ENCODE measurements at places on chromosomes 11 and 22.

GRCh38 chr22:30460147-30460546, 11.7 kb downstream of the SEC14L3 start:
- no peak for DNase-seq

DNA sequence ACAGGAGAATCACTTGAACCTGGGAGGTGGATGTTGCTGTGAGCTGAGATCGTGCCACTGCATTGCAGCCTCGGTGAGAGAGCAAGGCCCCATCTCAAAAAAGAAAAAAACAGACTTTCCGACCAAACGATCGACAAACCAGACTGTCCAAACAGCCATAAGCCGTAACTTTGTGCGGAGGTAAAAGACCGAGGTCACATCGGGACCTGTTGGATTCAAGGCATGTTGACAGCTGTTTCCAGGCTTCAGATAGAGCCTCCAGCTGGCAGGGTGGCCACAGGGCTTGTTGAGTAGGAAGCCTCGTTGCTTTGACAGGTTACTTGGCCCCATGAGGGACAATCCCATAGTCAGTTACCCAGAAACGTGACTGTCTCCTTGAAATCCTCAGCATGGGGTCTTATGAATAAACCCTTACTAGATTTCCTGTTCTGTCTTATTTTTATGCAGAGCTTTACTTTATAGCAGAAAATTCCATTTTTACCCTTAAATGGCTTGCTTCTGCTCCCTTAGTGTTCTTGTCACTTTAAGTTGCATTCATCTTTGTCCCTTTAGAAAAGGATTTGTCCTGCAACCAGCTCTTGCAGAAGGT, 22.3 kb downstream of the PPARA start:
- no peak for DNase-seq

DNA sequence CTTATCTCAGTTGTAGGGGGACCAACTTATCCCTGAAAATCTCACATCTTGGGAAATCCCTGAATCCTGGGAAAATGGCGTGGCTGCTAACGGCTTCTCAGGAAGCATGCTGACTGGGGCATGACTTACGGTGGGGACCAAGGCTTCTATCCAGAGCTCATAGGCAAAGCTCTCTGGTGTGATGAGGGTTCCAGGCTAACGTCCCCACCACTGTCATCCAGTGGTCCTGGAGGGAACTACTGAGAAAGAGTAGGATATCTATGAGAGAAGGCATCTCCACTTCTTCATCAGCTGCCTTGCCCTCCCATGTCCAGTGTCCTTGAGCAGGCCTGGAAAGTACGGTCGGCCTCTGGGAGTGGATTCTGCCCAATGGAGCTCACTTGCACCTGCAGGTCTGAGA, 210.4 kb upstream of the B3GAT1 start:
- no peak for DNase-seq

DNA sequence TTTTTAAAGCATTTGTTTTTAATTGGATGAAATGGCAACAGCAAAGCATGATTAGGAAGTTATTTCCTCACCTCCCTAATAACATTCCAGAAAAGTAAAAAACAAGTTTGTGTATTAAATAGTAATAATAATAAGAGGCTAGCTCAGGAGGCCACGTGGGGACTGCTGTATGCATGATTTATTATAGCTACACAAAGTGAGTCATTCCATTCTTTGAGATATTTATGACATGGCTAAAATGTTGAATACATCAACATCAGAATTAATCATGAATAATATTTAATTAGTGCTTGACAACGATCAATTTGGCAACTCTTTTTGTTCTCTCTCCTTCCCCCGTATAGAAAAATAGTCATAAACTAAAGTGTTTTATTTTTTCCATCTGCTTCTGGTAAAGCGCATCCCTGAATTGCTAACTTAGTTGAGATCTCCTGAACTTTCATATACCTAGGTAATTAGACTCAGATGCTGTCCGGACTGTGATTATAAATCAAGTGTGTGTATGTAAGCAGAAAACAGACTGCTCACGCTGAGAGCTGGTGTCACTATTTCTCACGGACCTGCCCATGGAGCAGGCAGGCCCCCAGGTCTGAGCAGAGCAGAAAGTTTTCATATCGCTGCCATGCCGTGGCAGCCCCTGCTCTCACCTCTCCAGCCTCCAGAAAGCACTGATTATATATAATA, 125.7 kb downstream of the WT1 start:
- no peak for DNase-seq

DNA sequence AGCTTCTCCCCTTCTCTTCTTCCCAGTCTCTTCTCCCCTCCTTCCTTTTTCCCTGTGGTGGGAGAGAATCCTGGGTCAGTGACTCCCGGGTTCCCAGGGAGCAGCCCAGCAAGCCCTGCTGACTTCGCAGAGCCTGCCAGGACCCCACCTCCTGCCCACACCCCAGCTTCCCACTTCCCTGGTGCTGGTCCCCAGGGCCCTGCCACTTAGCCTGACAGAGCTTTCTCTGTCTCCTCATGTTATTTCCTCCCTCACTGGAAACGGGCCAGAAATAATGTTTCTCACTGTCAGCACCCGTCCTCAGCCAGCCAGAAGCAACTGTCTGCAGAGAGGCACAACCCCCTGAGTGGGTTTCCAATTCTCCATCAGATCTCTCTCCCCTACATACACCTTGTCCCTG, 27.1 kb downstream of the C11orf96 start:
- no peak for DNase-seq

DNA sequence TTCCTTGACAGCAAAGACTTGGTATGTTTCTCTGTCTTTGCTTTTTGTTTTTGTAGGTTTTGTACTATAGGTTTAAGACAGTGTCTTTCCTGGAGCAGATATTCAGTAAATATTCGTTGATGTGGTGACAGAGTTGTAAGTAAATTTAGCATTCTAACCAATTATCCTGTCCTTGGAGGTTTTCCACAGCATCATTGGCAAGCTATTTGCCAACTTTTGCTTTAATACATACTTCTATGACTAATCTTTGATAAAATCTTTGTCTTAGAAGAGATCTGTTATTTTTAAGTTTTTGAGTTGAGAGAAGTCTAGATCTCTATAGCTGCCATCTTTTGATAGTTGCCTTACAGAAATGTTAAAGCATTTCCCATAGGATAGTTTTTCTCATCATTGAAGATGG, 3.8 kb downstream of the USP47 start:
- no peak for DNase-seq

DNA sequence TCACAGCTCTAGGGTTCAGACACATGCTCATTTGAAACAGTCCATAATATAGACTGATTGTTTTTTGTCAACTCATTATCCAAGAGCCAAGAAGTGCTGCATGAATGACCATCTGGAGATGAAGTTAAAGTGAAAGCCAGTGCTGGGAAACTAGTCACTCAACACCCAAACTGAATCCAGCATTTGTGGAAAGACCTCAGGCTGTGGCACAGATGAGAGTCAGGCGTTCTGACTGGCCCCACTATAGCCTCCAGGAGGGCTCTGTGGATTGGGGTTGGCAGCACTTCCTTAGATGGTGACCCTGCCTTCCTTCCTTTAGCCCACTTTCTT, 2.1 kb downstream of the FEZ1 start:
- DNase-seq = no peak

DNA sequence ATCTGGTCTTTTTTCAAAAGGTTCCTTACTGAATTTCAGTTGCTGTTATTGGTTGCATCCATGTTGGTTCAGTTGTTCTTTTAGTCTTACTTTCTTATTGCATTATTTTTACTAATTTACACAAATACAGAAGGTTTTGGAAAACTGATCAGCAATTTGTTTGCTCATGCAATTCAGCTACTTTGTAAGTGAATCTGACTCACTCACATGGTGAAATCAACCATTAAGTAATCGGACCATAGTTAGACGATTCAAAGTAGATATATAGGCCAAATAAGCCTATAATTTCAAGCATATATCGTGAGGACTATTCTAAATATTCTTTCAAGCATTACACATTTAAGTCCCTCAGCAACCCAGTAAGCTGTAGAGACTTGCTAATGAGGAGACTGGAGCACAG, 41.7 kb downstream of the CCDC83 start:
- DNase-seq = no peak

DNA sequence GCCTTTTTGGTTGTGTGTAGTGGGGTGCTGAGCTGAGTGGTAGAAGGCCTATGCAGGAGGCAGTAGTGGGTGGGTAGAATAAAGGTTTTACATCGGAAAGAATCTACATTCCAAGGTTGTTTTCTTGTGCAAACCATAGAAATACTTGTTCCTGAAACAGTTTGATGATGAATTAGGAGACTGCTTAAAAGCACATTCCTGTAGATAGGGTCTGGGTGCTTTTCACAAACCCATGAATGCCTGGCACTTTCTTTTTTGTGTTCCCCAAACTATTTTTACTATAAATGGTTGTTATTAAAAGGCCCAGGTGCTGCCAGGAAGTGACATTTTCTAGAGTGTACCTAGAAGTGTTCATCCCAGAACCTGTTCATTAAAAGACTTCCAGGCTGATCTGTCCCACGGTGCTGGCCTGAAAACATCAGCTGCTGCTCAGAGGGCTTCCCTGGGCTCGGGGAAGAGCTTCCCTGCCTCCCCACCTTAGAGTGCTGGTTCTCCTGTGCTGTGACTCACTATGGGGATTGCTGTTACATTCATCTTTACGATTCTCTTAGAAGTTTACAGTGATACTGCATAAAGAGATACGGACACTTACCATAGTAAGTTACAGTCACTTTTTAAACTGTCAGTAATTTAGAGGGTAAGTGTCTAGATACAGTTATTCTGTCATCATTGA, 27.9 kb downstream of the PPFIA1 start:
- DNase-seq = peak; percentile 26

DNA sequence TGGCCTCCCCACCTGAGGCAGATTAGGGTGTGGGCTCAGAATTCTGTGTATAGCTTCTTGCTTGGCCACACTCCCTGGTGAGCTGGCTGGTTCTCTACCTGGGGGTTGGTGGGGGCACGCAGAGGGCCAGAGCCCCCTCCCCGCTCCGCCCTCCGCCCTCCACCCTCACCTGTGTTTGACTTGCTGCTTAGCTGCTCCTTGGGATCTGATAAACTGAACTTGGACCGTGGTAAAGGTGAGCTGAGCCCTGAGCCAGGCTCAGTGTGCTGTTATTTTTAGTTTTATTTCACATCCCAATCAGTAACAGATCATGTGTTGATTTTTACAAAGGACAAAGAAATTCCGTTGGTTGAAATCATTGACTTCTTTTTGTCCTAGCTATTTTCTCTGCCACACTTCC, 2.0 kb downstream of the OVOL1 start:
- DNase-seq = no peak

GRCh38 chr22:32864041-32864440, 62.5 kb downstream of the TIMP3 start:
- DNase-seq = no peak

DNA sequence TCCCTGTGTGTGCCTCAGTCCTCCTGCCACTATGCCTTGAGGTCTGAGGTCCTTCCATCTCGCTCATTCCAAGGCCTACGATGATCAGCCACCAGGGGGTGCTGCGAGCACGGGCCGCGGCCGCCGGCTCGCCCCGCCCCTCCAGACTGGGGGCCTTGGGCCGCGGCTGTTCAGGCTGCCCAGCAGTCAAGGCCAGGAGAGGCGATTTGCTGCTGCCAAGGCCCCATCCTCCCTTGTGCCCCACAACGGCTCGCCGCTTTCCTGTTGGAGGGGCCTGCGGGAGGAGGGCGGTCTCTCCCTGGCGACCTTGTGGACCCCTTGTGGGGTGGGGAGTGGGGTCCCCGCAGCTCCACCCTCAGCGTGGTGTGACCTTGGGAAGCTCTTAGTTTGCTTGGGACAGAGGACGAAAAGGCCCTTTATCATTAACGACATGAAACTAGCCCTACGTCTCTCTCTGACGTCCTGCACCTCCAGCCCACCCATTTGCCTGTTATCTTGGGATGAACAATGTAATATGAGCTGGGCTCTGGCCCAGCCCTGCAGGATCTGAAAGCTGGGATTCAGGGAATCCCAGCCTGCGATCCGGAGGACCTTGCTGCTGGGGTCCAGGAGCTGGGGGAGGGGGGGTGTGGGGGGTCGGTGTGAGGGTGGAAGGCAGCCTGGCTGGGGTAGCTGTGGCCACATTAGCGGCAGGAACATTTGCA, 5.3 kb upstream of the GALR3 start:
- peak; percentile 89 for DNase-seq

- DNase-seq = peak; percentile 86
Measured at GRCh38 chr22:41833369-41834004, 582 bp downstream of the SREBF2 start.

DNA sequence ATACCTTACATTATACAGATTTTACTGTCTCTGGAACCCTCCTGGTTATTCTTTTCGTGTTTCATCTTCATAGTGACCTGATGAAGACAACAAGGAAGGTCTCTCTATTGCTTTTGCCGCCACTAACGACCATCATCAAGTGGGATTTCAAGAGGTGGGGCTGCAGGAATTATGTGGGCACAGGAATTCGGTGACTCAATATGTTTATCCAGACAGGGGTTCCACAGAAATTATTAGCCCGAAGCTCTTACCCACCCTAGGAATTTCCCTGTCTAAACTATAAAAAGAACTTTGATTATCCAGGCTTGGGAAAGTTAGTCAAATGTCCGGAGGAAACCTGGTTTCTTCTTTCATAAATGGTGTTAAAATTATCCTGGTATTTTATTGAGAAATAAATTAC, 566.8 kb upstream of the TENM4 start:
- DNase-seq = no peak

DNA sequence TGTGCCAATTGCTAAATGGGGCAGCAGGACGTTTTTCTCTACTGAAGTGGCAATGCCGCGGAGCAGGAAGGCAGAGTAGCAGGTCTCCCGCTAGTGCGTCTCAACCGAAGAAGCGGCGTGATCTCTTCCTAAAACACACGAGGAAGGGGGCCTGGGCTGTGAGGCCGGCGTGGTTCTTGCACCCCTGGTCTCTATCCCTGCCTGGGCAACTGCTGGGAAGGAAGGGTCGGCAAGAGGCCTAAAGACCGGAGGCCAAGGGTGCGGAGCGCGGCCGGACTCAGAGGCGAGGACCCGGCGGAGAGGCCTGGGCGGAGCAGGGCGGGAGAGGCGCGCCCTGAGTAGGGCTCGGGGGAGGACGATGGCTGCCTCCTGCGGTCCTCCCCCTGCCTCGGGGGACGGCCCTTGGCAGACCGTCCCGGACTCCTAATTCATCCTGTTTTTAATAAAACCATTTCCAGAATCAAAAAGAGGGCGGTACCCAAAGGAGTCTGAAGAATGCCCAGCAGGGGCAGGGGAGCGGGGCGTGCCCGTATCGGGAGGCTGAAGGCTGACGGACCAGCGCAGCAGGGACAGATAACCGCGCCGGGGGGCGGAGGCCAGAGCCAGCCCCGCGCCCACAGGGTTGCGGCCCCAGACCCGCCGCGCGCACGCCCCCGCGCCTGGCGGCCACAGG, 572 bp upstream of the APLP2 start:
- peak; percentile 89 for DNase-seq
